ENCODE measurements at places on chromosomes 11 and 22.

- no peak for DNase-seq
These were observed 230.2 kb downstream of the METTL15 start for GRCh38 chr11:28338371-28338770.

GRCh38 chr11:69249311-69250185, 44.4 kb upstream of the MYEOV start:
- no peak for DNase-seq

DNA sequence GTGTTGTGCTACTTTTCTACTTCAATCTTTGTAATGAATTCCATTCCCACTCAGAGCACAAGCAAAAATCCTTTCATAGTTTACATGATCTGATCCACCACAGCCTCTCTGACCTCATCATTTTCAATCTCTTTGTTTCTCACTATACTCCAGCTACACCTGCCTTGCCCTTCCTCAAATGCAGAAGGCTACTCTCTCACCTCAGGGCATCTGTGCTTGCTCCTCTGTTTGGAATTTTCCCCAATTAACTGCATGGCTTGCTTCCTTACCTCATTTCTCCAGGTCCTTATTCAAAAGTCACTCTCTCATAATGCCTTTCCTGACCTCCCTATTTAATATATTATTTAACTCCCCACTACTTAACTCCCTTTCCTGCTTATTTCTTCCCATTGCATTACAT, 100.6 kb upstream of the OLFML1 start:
- no peak for DNase-seq

GRCh38 chr22:25362215-25362882, 142.9 kb downstream of the CRYBB2 start:
- DNase-seq, result peak; percentile 84

GRCh38 chr22:29833392-29833965, 4.6 kb downstream of the ASCC2 start:
- DNase-seq, result no peak

- DNase-seq, result no peak
These were observed 804.6 kb upstream of the RAG2 start for GRCh38 chr11:37402663-37403062.

- DNase-seq, result no peak
These were observed 36.0 kb upstream of the PACSIN2 start for GRCh38 chr22:43050995-43051394.

DNA sequence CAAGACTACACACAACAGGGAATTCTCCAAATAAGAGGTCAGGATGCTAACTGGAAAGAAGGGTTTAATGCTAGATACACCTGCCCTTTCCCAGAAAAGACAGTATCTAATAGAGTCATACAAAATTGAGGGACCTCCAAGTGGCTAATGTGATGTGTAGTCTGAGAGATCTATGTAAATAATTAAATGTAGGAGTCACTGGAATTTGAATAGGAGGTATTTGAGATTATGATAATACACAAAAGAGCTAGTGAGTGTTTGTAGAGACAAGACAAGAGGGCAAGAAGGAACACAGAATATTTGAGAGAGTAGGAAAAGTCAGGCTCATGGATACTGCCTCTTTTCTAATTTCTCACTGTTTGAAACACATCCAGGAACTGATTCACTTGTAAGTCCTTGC, 15.5 kb upstream of the INSC start:
- DNase-seq, result no peak

DNA sequence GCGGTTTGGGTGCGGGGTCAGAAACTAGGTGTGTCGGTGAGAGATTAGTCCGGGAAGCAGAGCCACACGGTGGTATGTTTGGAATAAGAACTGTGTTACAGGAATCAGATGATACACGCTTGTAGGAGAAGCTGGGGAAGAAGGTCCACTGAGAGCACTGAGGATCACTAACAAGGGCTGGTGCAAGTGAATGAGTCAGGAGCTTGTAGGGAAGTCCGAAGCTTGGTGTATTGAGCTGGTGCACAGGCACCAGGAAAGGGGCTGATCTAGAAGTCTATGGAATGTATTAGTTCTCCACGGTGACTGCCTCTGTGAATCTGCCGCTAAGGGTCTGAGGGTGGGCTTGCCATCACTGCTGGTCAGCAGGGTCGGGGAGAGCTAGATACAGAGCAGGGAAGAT, 18.8 kb upstream of the GRK3 start:
- no peak for DNase-seq

DNA sequence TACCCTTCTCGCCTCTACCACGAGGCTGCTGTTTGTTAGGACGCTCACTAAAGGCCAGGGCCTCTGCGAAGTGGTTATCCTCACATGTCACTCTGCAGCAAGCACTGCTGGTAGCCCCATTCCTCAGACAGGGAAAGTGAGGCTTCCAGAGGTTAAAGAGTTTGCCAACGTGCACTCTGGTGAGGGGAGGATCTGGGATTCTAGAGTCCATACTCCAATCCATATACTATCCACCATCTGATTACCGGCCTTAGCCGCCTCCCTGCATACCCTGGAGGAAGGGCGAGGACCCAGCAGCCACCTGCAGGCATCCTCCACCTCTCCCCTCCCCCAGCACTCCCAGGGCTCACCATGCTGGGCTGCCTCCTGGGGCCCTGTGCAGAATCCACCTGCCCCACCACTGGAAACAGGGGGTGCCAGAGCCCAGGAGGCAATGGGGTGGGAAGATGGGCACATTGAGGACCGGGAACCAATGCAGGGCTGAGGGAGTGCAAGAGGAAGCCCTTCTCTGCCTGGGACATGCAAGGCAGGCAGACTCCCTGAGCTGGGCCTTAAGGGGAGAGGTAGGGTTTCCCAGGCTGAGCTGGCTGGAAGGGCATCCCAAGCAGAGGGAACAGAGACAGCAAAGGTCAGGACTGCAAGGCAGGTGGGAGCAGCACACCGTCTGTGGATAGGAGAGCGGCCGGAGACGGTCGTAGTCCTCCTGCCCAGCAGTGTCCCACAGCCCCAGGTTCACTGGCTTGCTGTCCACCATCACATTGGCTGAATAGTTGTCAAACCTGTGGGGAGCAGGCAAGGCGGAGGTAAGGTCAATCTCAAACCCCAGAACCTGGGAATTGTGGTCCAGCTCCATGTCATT, 11.7 kb downstream of the RAC2 start:
- DNase-seq, result no peak

GRCh38 chr22:29716814-29717545, 2.8 kb upstream of the CABP7 start:
- no peak for DNase-seq

- no peak for DNase-seq
These were observed 2.6 kb downstream of the ANO1 start for GRCh38 chr11:70080763-70081162.

GRCh38 chr11:116044941-116045340, 540.7 kb upstream of the CADM1 start:
- DNase-seq, result no peak

- DNase-seq, result no peak
These were observed 105.1 kb downstream of the ARHGAP32 start for GRCh38 chr11:129086976-129087375.

DNA sequence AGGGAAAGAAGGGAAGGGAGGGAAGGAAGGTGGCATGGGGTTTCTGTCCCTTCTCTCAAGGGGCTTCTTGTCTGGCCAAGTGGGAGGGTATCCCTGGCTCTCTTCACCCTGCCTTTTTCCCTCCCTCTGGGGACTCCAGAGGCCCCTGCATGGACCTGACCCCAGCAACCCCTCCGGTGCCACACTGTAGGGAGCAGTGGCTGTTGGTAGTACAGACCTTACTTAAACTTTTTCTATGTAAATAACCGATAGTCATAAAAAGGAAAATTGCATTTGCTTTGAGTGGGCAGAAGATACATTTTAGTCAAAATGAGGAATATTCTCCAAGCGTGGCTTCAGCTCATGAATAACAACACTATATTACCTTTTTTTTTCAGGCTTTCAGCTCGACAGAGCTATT, 1384.0 kb downstream of the BRD1 start:
- no peak for DNase-seq

- DNase-seq, result no peak
These were observed 123.6 kb downstream of the ARHGAP42 start for GRCh38 chr11:100810666-100811065.
